Left cardiac atrium (tissue), 4 donors: ENCODE measurements at places on chromosomes 11 and 22.

DNA sequence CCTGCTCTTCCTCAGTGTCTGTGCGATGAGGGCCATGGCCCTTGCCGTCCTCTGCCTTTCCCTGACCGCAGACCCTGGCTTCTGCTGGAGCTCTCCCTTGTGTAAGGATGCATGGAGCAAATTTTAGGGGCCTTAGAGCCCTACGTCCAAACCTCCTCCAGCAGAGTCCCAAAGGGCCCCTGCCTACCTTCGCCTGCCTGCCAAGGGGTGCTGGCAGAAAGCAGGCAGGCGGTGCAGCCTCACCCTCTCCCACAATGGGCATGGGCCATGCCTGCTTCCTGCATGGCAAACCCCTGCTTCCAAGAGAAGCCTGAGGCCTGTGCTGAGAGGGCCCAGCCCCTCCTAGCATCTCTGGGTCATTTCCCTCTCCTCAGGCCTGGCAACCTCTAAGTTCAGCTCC lies 71.3 kb upstream of the FGF3 start:
- no peak for DNase-seq

DNA sequence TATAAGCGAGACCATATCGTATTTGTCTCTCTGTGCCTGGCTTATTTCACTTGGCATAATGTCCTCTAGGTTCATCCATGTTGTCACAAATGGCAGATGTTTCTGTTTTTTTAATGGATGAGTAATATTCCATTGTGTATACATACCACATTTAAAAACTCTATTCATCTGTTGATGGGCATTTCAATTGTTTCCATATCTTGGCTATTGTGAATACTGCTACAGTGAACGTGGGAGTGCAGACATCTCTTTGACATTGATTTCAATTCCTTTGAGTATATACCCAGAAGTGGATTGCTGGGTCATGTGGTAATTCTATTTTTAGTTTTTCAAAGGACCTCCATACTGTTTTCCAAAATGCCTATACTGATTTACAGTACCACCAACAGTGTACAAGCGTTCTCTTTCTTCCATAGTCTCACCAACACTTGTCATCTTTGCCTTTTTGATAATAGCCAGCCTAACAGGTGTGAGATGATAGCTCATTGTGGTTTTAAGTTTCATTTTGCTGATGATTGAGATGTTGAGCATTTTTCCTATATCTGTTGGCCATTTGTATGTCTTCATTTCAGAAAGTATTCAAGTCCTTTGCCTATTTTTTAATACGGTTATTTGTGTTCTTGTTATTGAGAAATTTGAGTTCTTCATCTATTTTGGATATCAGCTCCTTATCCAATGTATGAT lies 194.7 kb upstream of the E2F8 start:
- DNase-seq = no peak

DNA sequence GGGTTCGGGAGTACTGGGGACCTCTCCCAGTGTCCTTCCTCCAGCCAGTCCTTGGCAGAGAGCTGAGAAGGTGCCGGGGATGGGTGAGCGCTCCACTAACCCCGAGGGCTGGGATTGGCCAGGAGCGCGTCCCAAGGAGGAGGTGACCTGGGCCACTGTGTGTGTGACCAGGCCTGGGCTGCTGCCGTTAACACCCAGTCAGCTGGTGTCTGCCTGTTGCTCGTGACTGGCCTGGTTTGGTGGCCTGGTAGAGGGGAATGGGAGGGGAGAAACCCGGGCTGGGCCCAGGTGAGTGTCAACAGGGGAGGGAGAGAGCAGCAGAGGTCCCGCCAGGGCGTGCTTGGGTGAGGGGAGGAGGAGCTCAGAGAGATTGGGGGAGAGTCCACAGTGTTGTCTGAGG lies 29.9 kb upstream of the GRAMD4 start:
- peak; percentile 67 for DNase-seq

GRCh38 chr11:47571357-47571729 lies 5.9 kb downstream of the PTPMT1 start:
- DNase-seq = no peak

GRCh38 chr11:111526501-111526900 lies 11.9 kb downstream of the HOATZ start:
- DNase-seq = no peak

DNA sequence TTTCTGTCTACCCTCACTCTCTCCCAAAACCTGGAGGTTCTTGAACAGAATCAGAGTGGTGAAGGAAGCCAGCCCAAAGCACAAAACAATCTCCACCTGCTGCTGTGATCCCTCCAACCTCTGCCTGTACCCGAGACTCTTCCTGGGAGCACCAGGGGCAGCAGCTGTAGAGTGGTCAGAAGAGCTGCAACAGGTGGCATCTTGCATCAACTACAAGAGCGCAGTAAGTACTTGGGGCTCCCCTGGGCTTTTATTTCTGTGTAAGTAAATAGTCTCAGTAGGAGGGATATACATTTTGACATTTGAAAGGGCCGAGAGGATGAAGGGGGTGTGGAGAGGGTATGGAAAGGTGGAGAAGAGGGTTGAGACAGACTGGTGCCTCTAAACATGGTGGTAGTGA lies 8.3 kb upstream of the UBQLNL start:
- DNase-seq = no peak

DNA sequence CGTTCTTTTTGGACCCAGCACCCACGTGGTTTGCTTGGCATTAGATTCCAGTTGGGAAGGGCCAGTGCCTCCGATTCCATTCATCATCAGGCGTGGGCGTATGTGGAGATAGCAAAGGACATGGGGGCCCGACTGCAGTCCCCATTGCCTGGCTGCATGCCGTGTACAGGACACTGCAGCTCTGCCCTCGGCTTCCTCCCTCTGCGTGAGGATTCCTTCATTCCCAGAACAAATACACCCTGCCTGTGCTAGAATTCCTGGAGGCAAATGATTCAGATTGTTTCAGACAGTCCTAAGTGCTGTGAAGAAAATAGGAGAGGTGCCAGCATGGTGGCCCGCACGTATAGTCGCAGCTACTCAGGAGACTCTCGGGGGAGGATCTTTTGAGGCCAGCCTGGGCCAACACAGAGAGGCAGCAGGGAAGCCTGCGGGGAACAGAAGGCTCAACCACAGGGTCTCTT lies 15.4 kb downstream of the DERL3 start:
- peak; percentile 62 for DNase-seq

- no peak for DNase-seq
Measured at GRCh38 chr11:101516546-101516945, 67.3 kb downstream of the TRPC6 start.

DNA sequence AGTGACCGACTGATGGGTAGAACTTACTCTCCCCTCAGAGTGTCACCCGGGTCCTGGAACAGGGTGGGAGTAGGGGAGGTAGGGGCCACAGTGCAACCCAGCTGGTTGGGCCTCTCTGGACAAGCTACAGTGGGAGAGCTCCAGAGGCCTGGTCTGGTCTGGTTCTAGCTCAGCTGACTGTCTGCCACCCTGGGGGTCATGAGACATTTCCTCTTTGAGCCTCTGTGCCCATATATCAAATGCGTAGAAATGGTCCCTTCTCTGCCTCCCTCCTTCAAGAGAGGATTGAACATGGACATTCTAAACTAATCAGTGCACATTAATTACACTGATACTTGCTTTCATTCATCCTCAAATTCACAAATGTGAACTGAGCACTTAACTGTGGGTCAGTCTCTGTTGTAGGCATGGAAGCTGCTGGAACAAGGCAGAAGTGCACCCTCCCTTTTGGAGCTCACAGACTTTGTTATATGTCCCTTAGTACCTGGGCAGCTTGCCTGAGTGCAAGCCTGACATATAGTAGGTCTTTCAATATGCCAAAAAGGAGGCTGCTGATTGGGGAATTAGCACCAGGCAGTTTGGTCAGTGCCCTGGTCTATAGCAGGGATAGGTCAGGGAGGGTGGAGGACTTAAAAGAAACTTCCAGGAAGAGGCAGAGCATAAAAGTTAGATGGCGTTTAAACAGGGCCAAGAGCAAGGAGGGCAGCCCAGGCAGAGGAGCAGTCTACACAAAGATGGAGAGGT lies 25.7 kb downstream of the ARHGEF17 start:
- DNase-seq = no peak

GRCh38 chr11:102001657-102002338 lies 45.4 kb upstream of the CFAP300 start:
- no peak for DNase-seq

DNA sequence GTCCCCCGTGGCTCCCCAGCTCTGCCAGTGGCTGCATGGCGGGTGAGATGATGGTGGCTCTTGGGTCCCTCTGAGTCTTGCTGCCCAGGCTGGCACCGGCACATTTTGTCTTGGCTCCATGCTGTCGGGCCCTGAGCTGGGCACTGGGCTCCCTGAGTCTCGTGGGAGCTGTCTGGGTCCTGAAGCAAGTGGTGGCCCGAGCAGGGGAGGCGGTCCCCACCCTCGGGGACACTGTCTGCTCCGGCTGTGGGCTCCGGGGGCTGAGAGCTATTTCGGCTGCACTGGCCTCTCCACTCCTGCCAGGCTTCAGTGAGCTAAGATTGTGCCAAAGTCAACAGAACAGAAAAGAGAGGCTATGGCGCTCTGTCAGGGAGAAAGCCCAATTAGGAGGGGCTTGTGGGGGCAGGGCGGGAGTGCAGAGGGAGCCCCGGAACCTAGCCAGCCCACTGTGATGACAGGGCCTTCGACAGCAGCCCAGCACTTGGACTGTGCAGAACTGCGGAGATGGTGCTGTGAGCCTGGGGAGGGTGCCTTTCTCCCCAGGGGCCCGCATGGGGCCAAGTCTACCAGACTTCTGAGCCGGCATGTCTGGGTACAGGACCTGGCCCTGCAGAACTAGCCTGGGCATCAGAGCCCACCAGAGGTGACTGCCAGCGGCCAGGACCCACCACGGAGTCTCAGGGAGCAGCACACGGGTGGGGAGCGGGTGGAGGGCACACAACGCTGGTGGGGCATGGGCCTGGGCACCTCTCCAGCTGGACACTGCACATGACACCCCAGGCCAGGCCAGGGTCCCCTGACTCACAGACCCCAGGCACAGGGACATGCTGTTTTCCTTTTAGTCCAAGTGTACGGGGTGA lies 38.0 kb downstream of the RTN4R start:
- DNase-seq = no peak

DNA sequence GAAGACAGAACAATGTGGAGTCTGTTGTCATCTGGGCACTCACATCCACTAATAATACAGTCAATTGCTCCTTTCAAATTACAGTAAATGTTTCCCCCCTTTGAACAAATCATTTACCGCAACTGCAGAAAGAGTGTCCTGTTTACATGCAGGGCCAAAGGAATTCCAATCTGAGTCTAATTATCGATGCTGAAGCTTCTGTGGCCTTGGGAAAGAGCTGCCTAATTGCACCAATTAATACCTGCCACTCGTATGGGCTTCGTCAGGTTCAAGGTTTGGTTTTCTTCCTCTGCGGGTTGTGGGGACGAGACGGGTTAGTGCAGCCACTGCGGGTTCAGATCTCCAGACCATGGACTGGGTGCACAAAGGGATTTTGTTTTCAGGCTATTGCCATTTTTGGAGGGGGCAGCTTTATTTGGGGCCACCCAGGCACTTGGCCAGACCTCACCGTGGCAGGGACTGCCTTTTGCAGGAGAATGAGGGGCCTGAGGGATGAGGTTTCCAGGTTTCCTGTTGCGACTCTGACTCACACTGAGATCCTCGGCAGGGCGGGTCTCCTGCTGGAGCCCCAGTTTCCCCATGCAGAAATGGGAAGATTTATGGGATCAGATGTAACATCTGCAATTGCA lies 147.6 kb downstream of the MIAT start:
- DNase-seq = no peak

DNA sequence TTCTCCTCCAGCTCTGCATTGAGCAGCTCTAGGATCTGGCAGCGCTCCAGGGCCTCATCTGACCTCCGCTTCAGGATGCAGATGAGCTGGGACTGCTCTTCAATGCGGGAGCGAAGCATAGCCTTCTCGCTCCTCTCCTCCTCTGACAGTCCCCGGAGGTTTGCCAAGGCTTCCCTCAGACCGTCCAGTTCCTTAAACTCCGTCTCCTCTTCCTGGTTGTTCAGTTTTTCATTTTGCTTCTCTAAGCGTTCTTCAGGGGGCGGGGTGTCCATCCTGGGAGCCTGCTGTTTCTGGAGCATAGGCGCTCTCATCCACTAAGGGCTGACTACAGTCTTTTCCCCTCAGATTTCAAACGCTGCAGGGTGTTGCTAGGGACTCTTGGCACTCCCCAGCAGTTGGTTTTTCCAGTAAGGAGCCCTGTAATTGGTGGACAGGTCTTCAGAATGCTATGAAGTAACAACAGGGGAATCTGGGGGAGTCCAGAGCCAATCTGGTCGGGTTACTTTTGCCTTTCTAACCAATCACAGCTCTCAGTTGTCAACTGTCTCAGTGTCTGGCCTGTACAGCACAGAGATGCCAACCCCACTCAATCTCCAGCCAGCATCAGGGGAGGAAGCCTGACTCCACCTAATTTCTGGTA lies at the start of gene CCDC89:
Gene CCDC89 (minus strand): TSS at position 376 of the 640 bp plus-strand sequence. CDS start 65 bp downstream, at position 311.
- peak; percentile 80 for DNase-seq

DNA sequence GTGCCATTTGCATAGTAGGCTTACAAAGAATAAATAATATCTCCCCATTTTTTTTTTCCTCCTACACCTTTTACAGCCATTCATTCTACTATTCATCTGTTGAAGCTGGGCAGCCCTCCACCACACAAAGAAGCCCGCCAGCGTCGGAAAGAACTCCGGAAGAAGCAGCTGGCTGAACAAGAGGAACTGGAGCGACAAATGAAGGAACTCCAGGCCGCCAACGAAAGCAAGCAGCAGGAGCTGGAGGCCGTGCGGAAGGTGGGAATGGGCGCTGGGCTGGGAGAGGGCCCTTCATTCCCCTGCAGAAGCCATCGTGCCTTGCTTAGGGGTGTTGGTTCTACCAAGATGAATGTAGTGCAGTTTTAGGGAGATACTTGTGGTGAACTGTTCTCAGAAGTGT lies 68.6 kb downstream of the SWAP70 start:
- DNase-seq = no peak

DNA sequence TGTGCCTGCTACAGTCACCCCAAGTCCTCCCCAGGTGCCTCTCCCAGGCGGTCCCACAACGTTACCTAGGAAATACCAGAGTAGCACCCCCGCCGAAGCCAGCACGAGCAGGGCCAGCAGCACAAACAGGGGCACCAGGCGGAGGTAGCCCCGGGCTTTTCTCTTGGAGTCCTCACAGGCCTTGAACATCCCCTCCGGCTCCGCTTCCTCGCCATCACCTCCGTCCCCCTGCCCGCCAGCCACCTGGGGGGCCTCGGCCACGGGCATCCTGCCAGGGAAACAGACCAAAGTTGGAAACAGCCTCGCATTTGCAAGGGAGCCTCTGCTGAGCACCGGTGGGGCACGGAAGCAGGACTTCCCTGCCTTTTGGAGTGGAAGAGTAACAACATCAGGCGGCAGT lies 6.4 kb downstream of the TMPRSS6 start:
- DNase-seq = no peak

GRCh38 chr11:106087815-106088435 lies 10.5 kb downstream of the AASDHPPT start:
- DNase-seq = peak; percentile 25

- no peak for DNase-seq
Measured at GRCh38 chr11:96523656-96524055, 133.8 kb downstream of the JRKL start.

DNA sequence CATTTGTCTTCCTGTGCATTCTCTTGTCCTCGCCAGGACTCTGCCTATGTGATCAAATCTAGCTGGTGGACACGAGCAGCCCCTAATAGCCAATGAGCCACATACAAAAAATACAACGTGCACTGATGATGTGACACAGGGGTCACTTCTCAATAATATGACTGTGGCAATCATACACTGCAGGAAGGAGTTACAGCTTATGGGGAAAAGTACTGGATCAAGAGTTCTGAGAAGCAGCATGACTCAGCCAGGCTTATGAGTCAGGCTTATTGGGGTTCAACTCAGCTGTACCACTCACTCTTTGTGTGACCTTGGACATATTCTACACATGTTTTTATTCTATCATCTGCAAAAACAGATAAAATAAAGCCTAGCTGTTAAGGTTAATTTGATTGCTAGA lies 889.4 kb upstream of the TENM4 start:
- DNase-seq = no peak
